Vagina (tissue), 2 donors: ENCODE measurements at places on chromosomes 2 and 18.

GRCh38 chr18:57242285-57242684 lies 95.4 kb downstream of the BOD1L2 start:
- H3K36me3 ChIP-seq: no peaks in the 10 kb centered on the region
- H3K27me3 ChIP-seq: no peaks in the 10 kb centered on the region
- no peak overlapping the region for H3K4me3 ChIP-seq
- H3K27ac ChIP-seq: no peak overlapping the region
- no peaks in the 10 kb centered on the region for H3K4me1 ChIP-seq

GRCh38 chr2:99636144-99637034 lies 146.6 kb upstream of the REV1 start:
- no peaks in the 10 kb centered on the region for H3K27me3 ChIP-seq
- no peaks in the 10 kb centered on the region for H3K36me3 ChIP-seq
- H3K4me1 ChIP-seq: peaks cover 32% of the 10 kb centered on the region
- H3K27ac ChIP-seq: peak overlapping the region; percentile 17

GRCh38 chr18:47461406-47461948 lies 210.0 kb upstream of the SKOR2 start:
- no peaks in the 10 kb centered on the region for H3K4me1 ChIP-seq
- DNase-seq: no peak
- H3K4me3 ChIP-seq: no peak overlapping the region
- H3K36me3 ChIP-seq: no peaks in the 10 kb centered on the region
- H3K27me3 ChIP-seq: no peaks in the 10 kb centered on the region

DNA sequence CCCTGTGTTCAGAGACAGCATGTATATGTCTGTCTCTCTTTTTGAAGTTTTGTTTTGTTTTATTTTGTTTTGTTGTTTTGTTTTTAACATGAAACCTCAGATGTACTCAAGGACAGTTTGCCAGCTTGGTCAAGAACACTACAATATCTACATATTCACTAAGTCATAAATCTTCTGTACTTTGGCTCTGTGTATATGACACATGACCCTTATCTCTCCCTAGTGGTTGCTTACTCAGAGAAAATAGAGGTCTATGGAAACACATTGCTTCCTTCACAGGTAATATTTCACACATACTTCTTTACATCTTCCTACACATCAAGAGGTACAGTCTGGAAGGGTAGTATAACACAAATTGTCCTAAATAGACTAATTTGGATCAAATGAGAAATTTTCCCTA lies 312.6 kb upstream of the VRK2 start:
- no peak for DNase-seq
- no peaks in the 10 kb centered on the region for H3K27me3 ChIP-seq
- H3K4me1 ChIP-seq: no peaks in the 10 kb centered on the region
- H3K27ac ChIP-seq: no peak overlapping the region
- H3K4me3 ChIP-seq: no peak overlapping the region

- no peaks in the 10 kb centered on the region for H3K4me1 ChIP-seq
- no peak for DNase-seq
- H3K27me3 ChIP-seq: no peaks in the 10 kb centered on the region
Observed at GRCh38 chr2:199111458-199111857, 346.3 kb downstream of the SATB2 start.

GRCh38 chr18:31508781-31509180 lies 10.8 kb downstream of the DSG2 start:
- DNase-seq: no peak
- H3K4me3 ChIP-seq: no peak overlapping the region
- H3K4me1 ChIP-seq: peaks cover 16% of the 10 kb centered on the region
- peak overlapping the region; percentile 17 for H3K27ac ChIP-seq
- H3K27me3 ChIP-seq: no peaks in the 10 kb centered on the region

DNA sequence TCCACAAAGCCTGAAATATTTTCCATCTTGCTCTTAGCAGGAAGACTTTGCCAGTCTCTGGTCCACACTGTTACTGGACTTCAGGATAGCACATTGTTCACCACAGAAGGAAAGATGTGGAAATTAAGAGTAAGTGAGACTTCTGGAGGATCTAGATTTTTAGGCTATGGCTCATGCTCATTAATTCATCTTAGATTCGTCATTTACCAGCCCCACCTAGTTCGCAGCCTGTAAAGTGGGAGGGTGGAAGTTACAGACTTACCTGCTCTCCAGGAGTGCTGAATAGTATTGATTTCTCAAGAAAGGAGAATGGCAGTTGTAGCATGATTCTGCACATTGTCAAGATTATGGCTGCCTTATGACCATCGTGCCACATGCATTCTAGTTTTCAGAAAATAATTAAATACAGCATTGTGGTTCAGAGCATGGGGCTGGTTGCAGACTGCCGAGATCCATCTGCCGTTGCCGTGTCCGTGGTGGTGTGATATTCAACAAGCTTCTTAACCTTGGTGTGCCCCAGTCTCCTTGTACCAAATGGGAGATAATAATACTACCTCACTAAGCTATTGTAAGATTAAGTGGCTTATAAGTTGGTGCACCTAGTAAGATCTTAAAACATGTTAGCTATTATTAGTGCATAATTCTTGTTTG lies 56.8 kb downstream of the RNF144A start:
- peaks cover 25% of the 10 kb centered on the region for H3K4me1 ChIP-seq
- peak; percentile 34 for DNase-seq

- no peak overlapping the region for H3K27ac ChIP-seq
- no peaks in the 10 kb centered on the region for H3K36me3 ChIP-seq
- no peaks in the 10 kb centered on the region for H3K4me1 ChIP-seq
- no peaks in the 10 kb centered on the region for H3K27me3 ChIP-seq
- H3K4me3 ChIP-seq: no peak overlapping the region
Observed at GRCh38 chr2:15881676-15882075, 58.7 kb upstream of the MYCN start.

DNA sequence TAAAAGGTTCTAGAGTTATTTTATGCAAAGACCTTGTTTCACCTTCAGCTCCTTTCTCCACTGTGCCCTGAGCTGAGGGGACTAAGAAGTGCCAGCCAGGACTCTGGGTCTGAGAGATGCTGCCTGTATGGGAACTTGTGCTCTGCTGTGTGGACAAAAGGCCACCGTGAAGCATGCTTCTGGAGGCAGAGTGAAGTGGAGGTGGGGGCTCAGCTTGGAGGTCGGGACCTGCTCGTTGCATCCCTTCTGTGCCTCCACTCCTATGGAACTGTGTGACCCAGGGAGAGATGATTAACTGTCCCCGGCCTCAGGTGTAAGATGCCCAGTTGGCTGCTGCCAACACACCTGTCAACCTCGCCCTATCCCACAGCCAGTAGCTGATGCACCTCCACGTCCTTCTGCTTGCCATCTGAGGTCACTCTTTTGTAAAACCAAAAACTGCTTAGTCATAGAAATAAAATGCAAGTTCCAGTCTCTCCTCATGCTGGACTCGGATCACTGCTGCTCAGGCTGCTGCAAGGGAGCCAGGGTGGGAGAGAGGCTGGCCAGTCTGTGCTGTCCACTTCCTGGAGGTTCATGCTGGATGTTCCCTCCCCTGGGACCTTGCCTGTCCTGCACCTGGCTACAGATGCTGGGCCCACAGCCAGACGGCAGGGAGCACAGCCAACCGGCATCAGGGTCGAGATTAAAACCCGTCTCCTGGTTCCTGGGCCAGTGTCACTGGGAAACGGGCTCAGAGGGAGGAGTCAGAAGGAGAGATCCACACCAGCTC lies 113.2 kb downstream of the ACKR3 start:
- no peaks in the 10 kb centered on the region for H3K36me3 ChIP-seq
- no peak overlapping the region for H3K4me3 ChIP-seq
- H3K27me3 ChIP-seq: no peaks in the 10 kb centered on the region
- no peak for DNase-seq
- peaks cover 20% of the 10 kb centered on the region for H3K4me1 ChIP-seq
- H3K27ac ChIP-seq: no peak overlapping the region

GRCh38 chr2:145543856-145544255 lies 1023.9 kb upstream of the ZEB2 start:
- no peak for DNase-seq
- H3K4me3 ChIP-seq: no peak overlapping the region
- H3K27me3 ChIP-seq: no peaks in the 10 kb centered on the region
- H3K36me3 ChIP-seq: no peaks in the 10 kb centered on the region

DNA sequence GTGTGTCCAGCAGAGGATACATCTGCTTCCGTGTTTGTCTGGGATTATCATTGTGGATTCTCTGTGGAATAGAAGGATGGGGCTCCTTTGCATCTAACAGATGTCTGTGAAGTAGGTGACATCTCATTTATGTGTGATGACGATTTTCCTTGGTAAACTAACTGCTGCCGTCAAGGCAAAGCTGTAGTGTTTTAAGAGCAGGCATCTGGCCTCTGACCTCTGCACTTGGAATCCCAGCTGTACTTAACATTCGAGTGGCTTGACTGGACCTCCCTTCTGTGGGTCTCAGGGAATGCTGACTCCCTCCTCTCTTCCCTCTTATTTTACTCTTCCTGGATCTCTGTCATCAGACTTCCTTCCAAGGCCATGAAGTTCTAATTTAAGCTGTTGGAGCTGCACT lies 56.4 kb downstream of the DCDC2C start:
- DNase-seq: peak; percentile 37
- H3K27ac ChIP-seq: no peak overlapping the region
- H3K36me3 ChIP-seq: no peaks in the 10 kb centered on the region
- H3K4me3 ChIP-seq: no peak overlapping the region
- H3K4me1 ChIP-seq: no peaks in the 10 kb centered on the region

DNA sequence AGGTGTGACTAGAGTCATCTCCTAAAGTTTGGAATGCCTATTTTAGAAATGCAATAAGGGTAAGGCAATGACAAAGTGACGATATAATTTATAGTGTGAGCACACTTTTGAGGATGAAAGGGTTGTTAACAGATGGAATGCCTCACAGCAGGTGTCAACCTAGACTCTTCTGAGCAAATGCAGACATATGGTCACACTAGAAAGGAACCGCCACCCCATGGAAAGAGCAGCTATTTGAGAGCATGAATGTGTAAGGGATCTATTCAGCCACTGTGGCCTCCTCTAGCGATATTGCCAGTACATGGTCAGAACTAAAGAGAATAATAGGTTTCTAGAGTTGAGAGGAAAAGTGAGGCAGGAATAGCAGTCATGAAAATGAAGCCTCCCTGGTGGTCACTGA lies 18.5 kb downstream of the DSG2 start:
- peaks cover 8% of the 10 kb centered on the region for H3K4me1 ChIP-seq
- no peaks in the 10 kb centered on the region for H3K27me3 ChIP-seq
- H3K27ac ChIP-seq: no peak overlapping the region
- no peak for DNase-seq
- no peak overlapping the region for H3K4me3 ChIP-seq

DNA sequence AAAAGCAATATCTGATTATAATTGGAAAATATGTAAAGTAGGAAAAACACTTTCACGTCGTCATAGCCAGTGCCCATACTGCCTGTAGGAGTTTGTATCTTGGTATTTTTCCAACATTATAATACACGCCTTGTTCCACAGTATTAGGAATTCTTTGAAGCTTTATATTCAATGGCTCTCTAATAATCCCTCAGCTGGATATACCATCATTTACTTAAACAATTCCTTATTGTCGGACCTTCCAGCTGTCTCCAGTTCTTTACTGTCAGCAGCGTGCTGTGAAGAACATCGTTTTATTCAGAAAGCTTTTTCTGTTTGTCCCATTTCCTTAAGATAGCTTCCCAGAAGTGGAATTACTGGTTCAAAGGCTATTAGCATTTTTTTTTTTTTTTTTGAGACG lies 31.7 kb downstream of the ATP6V1C2 start:
- no peak overlapping the region for H3K4me3 ChIP-seq
- DNase-seq: no peak
- no peaks in the 10 kb centered on the region for H3K27me3 ChIP-seq
- H3K36me3 ChIP-seq: no peaks in the 10 kb centered on the region
- H3K4me1 ChIP-seq: no peaks in the 10 kb centered on the region

DNA sequence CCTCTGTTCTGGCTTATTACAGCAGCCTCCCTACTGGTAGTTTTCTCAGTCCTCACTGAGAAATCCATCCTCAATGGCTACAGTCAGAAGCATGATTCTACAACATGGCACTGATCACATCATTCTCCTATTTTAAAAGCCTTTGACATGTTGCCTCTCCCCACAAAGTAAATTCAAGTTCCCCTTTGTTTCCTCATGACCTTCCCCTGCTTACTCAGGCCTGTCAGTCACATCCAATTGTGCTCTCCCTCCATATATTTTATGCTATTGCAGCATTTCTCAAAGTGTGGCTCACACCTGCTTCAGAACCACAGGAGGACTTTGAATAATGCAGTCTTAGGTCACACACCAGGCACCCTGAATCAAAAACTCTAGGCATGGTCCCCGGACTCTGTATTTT lies 124.6 kb downstream of the SPOPL start:
- DNase-seq: no peak
- no peak overlapping the region for H3K27ac ChIP-seq
- no peaks in the 10 kb centered on the region for H3K4me1 ChIP-seq
- H3K27me3 ChIP-seq: no peaks in the 10 kb centered on the region

DNA sequence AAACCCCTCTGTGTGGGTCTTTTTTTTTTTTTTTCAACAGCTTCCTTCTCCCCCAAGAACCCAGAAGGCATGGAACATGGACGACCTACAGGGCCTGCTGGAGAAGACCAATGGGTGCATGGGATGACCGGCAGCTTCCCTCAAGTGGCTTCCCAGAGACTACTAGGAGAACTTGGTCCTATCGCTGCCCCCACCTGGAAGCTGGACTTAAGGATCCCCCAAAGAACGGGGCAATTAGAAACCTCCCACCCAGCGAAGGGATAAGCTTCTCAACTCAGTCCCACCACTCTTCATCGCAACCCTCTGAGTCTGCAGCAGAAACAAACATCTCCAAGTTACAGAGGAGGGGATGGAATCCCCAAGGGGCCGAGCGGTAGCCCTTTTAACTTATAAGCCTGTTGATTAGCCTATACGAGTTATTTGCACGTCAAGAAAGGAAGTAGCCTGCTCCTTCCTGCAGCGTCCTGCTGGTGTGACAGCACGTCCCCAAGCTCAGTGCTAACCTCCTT lies 1.4 kb downstream of the ACTR1B start:
- H3K4me1 ChIP-seq: peaks cover 42% of the 10 kb centered on the region
- no peaks in the 10 kb centered on the region for H3K27me3 ChIP-seq
- H3K4me3 ChIP-seq: peak overlapping the region; percentile 80
- H3K36me3 ChIP-seq: peaks cover 18% of the 10 kb centered on the region

DNA sequence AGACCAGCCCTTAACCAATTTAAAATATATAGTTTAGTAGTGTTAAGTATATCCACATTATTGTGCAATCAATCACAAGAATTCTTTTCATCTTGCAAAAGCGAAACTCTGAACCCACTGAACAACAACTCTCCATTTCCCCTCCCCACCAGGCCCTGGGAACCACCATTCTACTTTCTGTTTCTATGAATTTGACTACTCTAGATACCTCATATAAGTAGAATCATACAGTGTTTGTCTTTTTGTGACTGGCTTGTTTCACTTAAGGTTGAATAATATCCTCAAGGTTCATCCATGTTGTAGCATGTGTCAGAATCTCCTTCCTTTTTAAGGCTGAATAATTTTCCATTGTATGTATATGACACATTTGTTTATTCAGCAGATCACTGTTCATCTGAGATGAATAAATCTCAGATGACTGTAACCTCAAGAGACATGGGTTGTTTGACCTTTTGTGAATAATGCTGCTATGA lies 8.1 kb upstream of the SOS1 start:
- no peaks in the 10 kb centered on the region for H3K4me1 ChIP-seq
- H3K36me3 ChIP-seq: no peaks in the 10 kb centered on the region
- DNase-seq: no peak
- no peaks in the 10 kb centered on the region for H3K27me3 ChIP-seq

GRCh38 chr2:219641390-219642068 lies 14.1 kb downstream of the SLC4A3 start:
- no peaks in the 10 kb centered on the region for H3K27me3 ChIP-seq
- H3K27ac ChIP-seq: peak overlapping the region; percentile 22
- H3K36me3 ChIP-seq: no peaks in the 10 kb centered on the region
- no peak overlapping the region for H3K4me3 ChIP-seq
- peaks cover 20% of the 10 kb centered on the region for H3K4me1 ChIP-seq
- peak; percentile 84 for DNase-seq
